ENCODE measurements at places on chromosomes 11 and 22.

DNA sequence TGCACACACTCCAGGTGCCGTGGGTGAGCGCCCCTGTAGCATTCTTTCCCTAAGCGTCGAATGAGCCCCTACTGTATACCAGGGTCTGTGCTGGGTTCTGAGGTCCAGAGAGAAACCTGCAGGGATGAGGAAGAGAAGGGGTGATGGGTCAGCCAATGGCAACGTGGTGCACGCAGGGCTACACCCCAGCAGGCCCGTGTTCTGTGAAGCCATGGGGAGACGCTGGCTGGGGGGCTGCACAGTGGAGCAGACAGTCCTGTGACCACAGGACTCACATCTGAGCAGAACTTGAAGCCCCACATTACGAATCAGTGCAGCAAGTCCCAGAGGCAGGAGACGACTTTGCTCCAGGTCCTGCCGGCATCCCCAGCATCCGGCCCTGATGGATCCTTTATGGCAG, 1481.4 kb downstream of the BRD1 start:
- DNase-seq: no peak

- DNase-seq: no peak
Measured at GRCh38 chr22:36965696-36966095, 52.3 kb downstream of the CSF2RB start.

DNA sequence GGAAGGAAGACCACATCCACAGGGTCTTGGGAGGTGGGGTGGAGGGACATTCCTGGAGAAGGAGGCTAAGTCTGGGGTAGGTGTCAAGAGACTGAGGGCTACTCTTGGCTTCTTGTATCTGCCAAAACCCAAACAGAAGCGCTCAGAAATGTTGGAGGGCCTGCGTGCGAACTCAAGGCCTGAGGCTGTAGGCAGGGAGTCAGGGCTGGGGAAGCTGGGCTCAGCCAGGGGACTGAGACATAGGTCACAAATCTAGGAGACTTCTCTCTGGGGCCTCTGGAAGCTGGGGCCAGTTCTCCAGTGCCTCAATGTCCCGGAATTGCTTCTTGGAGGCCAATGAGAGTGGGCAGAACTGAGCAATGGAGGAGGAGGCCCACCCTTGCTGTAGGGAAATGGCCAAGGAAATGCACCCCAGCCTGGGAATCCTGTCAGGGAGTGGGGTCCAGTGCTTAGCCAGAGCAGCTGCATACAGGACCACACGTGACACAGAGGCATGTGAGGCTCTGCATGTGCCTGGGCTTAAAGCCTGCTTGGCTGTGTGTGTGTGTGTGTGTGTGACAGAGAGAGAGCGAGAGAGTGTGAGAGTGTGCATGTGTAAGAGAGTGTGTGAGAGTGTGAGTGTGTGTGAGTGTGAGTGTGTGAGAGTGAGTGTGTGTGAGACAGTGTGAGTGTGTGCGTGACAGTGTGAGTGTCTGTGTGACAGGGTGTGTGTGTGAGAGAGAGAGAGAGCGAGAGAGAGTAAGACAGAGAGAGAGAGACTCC, 141.3 kb downstream of the ST3GAL4 start:
- DNase-seq: no peak

- DNase-seq: no peak
Measured at GRCh38 chr11:28835317-28835716, 727.1 kb downstream of the METTL15 start.

DNA sequence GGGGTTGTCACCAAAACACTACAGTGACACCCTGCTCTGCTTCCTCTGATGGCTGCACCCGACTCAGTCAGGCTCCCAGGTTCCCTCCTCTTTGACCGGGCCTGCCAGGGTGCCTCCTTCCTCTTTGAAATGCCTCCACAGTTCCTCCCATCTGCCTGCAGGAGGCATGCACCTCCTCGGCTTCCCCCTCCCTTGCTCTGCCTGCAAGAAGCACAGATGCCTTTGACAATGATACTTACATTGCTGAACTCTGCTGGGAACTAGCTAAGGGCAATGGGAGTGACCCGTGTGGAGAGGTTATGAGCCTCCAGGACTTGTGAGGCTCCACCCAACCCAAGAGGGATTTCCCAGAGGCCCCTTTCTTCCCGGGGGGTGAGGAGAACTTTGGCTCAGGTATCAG, 674.1 kb downstream of the OPCML start:
- no peak for DNase-seq

DNA sequence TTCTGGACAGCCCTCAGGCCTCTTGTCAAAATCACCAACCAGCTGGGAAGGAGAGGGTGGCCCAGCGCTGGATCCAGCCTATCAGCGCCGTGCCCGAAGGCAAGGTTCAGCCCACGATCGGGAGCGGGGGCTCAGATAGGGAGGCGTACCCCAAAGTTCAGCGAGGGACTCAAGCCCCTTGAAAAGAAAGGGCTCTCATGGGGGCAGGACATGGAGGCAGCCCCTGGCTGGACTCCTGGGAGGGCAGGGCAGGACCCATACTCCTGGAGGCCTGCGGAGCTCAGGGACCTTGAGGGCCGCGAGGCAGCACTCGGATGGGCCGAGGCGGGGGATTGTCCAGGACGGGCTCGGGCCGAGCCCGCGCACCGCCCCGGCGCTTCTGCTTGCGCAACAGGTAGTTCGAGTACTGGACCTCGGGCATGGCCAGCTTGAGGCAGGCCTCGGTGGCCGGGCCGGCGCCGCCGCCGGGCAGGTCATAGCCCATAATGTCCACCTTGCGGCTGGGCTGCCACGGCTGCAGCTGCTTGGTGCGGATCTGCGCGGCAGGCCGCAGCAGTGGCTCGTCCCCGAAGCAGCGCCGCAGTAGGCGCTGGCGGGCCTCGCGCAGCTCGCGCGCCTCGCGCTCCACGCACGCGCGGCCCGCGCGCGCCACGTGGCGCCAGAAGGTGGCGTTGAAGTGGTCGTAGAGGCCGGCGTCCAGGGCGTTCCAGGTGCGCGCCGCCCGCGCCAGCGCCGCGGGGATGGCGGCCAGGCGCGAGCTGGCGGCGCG, 6.5 kb downstream of the GAL3ST3 start:
- no peak for DNase-seq

GRCh38 chr22:37681556-37682049, 4.5 kb upstream of the NOL12 start:
- no peak for DNase-seq

GRCh38 chr11:126592496-126593410, 237.3 kb downstream of the ST3GAL4 start:
- no peak for DNase-seq

DNA sequence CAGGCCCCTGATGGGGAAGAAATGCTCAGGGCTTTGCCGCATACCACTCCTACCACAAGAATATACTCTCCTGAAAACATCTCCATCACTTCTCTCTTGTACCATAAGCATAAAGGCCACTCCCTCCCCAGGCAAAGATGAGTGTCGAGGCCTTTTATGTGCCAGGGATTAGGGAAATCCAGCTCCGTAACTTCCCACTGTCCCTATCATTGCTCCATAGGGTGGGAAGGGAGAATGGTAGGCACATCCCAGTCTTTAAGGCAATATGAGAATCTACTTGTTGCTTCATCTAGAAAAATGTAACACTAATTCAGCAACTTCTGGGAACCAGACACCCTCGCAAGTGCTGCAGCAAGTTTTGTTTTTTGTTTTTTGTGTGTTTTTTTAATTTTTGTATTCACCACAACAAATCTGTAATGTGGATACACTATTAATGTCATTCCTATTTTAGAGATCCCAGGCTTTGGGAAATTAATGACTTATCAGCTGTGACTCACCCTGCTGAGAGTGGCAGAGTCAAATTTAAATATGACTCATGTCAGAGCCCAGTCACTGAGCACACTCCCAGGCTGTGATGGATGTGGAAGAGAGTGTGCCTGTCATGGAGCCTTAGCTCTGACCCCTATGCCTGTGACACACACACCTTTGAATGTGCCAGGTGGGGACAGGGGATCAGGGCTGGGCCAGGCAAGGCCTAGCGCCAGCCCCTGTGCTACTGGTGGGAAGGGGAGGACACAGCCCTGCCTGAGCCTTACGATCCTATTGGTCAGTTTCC, 23.4 kb downstream of the PANX1 start:
- no peak for DNase-seq

GRCh38 chr11:122663056-122663740, 7.7 kb downstream of the UBASH3B start:
- DNase-seq: no peak

DNA sequence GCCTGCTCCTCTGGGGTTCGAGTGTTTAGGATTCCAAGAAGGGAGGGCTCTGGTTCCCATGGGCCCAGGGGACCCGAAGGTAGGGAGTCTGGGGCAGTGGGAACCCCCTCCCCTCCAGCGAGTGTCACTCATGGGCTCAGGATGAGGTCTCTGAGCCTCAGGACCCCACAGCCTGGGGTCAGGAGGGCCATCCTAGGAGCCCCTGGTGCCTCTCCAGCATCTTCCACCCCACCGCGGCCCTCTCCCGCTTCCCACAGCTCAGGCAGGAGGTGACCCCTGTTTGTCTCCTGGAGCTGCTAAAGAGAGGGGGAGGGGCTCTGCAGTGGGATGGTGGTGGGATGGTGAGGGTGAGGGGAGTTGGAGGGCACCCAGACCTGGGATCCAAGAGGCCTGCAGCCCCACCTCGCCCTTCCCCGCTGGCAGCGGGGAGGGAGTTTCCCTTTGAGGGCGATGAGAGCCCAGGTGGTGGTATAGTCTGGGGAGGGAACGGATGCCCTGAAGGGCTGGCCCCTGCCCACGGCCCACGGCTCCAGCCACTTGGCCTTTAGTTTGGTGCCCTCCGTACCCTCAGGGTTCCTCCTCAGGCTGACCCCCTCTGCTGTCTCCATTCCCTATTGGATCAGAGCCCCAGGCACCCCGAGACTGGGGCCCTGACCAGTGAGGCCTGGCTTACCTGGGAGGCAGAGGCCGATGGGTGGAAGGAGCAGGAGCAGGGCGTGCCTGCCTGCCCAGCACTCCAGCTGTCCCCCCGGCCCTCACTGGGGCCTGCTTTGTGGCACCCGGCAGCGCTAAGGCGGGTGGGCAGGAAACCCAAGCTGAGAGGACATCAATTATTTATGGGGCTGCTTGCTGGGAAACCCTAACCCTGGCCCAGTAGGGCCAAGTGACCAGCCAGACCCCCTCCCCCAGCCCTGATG, 1.1 kb upstream of the CABP4 start:
- no peak for DNase-seq

- DNase-seq: no peak
Measured at GRCh38 chr11:64003807-64004589, 17.8 kb downstream of the OTUB1 start.

GRCh38 chr11:118133816-118134215, 18.8 kb downstream of the SCN4B start:
- DNase-seq: no peak

DNA sequence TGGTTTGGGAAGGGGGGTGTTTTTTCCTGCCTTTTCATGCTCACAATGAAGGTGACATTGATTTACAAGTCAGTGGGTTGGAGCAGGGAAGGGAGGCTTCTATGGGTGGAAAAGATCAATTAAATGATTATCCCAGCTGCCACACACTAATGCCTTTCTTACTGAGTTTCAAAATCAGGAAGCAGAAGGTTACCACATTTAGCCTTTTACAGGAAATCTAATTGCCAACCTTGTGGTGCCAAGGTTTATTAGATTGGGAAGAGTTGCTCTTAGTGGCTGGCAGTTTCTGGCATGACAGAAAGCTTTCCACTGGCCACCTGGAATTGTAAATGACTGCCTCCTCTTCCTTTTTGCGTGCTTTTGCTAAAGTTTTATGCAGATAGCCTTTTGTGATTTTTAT, 98.7 kb downstream of the NAV2 start:
- DNase-seq: no peak

DNA sequence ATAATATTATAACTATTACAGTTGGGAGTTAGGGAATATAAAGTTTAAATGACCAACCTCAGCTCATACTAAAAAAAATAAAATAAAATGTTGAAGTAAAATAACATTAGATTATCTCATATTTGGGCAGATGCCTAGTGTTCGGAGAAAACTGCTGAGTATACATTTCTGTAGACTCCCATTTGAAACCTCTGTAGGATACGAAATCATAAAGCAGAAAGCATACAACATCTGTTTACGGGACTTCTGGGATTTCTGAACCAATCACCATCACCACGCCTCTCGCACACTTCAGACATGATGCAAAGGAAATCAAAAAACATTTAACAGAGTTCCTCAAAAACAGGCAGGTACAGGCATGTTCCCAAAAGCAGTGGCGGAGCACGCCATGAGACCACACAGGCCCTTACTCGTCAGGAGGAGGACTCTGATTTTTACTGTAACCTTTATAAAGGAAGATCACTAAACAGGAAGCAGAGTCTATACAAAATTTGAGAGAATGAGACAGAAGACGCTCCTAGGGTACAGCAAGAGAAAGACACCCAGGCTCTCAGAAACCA, 8.6 kb downstream of the ZNF195 start:
- no peak for DNase-seq

- DNase-seq: peak; percentile 3
Measured at GRCh38 chr11:77821349-77821851, 456 bp downstream of the AAMDC start.

Data from T-helper 1 cell (primary cell).